ENCODE measurements at places on chromosomes 12 and 14. TPM values are rescaled to one million over a fixed set of nuclear protein-coding genes. Genes with fewer than 3 reads are reported as not detected.
A peak's percentile ranks its signal among the peaks of the same experiment; 100 is the strongest.

KRT79 gene
- total RNA-seq = not detected

GRCh38 chr12:6224550-6224949, 24.4 kb downstream of the CD9 start:
- peaks cover 75% of the 10 kb centered on the region for H3K4me1 ChIP-seq
- H3K36me3 ChIP-seq = peaks cover 6% of the 10 kb centered on the region
- no peaks in the 10 kb centered on the region for H3K27me3 ChIP-seq
- peak; percentile 68 for DNase-seq
- no peak overlapping the region for H3K4me3 ChIP-seq
- peak overlapping the region; percentile 94 for H3K27ac ChIP-seq

LRR1 gene
- total RNA-seq = 4.1 TPM

ARG2 gene
- 2.8 TPM for total RNA-seq

- H3K4me1 ChIP-seq = peaks cover 9% of the 10 kb centered on the region
- DNase-seq = peak; percentile 15
- H3K27ac ChIP-seq = no peak overlapping the region
- H3K27me3 ChIP-seq = no peaks in the 10 kb centered on the region
- H3K36me3 ChIP-seq = no peaks in the 10 kb centered on the region
Observed at GRCh38 chr12:65695113-65695865, 129.0 kb upstream of the HMGA2 start.

EID3 gene
- total RNA-seq = 33.7 TPM

GPRC5A gene
- total RNA-seq = 42.8 TPM

DNA sequence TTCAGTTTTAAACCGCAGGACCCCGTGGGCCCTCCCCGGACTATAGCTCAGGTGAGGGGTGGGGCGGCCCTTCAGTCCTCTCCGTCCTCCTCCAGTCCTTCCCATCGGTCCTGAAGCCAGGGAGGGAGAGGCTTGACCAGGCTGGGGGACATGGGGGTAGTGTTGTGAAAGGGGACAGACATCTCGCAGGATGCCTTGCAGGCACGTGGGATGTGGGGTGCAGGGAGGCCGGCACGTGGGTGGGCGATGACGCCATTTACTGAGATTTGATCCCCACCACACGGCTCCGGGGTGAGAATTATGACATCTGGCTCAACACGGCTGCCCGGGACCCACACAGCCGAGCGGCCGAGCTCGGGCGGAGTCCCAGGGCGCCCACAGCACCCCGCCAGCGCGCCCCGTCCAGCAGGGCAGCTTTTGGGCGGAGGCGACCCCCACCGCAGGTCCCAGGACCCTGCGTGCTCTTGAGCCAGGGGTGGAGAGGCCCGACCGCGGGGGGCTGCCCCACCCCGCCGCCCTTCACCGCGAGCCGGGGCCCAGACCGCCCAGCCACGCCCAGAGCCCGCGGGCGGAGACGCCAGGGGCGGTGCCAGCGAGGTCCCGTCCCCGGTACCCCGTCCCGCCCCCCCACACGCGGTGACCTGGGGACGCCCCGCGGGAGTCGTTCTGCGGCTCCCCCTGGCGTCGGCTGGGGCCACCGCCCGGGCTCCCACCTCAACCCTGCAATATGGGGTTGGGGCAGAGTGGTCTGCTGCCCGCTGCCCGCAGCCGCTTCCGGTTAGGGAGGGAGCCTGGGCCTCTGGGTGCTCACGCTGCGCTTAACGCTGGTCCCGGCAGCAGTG, 3.3 kb upstream of the EXOC3L4 start:
- H3K27me3 ChIP-seq = no peaks in the 10 kb centered on the region
- H3K27ac ChIP-seq = no peak overlapping the region
- H3K4me3 ChIP-seq = peak overlapping the region; percentile 77
- no peak for DNase-seq

AQP6 gene
- not detected for total RNA-seq

- no peaks in the 10 kb centered on the region for H3K27me3 ChIP-seq
- H3K4me1 ChIP-seq = no peaks in the 10 kb centered on the region
- H3K36me3 ChIP-seq = no peaks in the 10 kb centered on the region
- H3K4me3 ChIP-seq = no peak overlapping the region
- H3K27ac ChIP-seq = no peak overlapping the region
Observed at GRCh38 chr14:101501341-101501740, 60.0 kb upstream of the DIO3 start.

GRCh38 chr14:101734246-101734847, 27.2 kb upstream of the PPP2R5C start:
- no peaks in the 10 kb centered on the region for H3K27me3 ChIP-seq
- H3K4me1 ChIP-seq = peaks cover 3% of the 10 kb centered on the region
- H3K27ac ChIP-seq = no peak overlapping the region
- no peaks in the 10 kb centered on the region for H3K36me3 ChIP-seq
- no peak for DNase-seq

DNA sequence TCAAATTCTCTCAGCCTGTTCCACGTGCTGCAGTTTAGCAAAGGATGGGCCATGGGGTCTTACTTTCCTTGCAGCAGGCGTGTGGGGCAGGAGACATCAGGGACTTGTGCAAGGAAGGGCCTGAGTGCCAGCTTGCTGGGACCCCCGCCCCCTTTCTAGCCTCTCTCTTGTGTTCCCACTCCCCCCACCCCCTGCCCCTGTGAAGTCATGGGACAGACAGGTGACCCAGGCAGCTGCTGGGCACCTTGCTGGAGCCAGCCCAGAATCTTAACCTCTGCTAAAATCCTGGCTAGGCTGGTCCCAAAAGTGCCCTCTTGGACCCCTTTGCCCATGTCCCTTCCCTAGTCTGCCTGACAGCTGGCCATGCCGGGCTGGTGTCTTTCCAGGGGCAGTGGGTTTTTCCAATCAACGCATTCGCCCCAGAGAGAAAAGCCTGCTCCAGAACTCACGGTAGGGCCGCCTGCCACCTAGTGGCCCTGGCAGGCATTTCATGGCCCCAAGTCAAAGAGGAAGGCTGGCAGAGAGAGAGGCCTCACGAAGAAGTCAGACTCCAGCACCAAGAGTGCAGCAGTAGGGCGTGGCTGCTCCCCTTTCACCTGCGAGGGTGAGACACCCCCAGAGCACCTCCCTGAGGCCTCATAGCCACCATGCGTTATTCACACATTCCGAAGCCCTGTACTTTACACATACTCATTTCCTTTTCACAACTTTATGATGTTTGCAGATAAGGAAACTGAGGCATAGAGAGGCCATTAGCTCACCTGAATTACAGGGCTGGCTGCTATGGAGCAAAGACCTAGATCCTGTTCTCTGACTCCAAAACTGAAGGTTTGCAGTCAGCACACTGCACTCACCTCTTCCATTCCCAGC, 67.4 kb downstream of the LGMN start:
- no peak for DNase-seq
- no peaks in the 10 kb centered on the region for H3K27me3 ChIP-seq
- H3K4me3 ChIP-seq = peak overlapping the region; percentile 13
- H3K36me3 ChIP-seq = peaks cover 34% of the 10 kb centered on the region

NYNRIN gene
- 9.5 TPM for total RNA-seq

GRCh38 chr12:5248230-5248629, 183.7 kb upstream of the NTF3 start:
- no peak overlapping the region for H3K27ac ChIP-seq
- H3K27me3 ChIP-seq = no peaks in the 10 kb centered on the region
- DNase-seq = no peak
- no peak overlapping the region for H3K4me3 ChIP-seq

DNA sequence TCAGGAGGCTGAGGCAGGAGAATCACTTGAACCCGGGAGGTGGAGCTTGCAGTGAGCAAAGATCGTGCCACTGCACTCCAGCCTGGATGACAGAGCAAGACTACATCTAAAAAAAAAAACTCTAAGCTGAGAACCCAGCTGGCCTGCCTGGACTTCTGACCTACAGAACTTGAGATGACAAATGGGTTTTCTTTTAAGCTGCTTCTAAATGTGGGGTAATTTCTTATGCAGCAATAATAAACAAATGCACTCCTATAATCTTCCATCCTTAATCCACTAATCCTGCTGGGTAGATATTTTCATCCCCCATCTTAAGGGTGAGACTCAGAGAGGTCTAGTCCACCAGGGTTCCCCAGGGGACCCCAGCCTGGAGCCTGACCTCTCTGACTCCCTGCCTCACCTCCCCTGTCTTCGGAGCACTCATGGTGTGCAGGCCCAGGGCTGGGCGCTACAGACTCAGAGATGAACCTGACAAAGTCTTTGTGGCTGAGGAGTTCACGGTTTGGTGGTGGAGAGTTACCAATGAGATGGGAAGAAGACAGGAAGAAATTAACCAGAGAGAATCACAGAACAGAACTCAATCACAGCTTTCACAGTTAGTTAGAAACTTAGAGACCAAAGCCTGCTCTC, 39.7 kb upstream of the BDKRB2 start:
- H3K36me3 ChIP-seq = no peaks in the 10 kb centered on the region
- no peak overlapping the region for H3K4me3 ChIP-seq
- no peak overlapping the region for H3K27ac ChIP-seq
- no peak for DNase-seq
- no peaks in the 10 kb centered on the region for H3K4me1 ChIP-seq

DNA sequence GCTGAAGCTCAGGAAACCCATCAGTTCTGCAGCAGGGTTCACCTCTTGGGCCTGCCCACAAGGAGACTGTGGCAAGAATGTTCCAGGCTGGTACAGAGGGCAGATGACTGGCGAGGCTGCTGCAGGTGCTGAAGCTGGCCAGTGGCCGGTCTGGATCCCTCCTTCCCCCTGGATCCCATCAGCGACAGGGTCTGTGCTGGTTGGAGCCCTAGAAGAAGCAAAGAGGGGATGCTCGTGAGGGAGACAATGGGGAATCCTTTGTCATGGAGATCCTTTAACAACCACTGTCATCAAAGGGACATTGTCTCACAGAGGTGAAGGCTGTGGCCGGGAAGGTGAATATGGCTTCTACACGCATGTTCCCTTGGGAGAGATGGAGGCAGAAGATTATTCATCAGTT, 211.4 kb upstream of the TMEM132C start:
- H3K27ac ChIP-seq = no peak overlapping the region
- no peaks in the 10 kb centered on the region for H3K4me1 ChIP-seq
- H3K27me3 ChIP-seq = no peaks in the 10 kb centered on the region
- no peak overlapping the region for H3K4me3 ChIP-seq
- no peak for DNase-seq
- no peaks in the 10 kb centered on the region for H3K36me3 ChIP-seq

DNA sequence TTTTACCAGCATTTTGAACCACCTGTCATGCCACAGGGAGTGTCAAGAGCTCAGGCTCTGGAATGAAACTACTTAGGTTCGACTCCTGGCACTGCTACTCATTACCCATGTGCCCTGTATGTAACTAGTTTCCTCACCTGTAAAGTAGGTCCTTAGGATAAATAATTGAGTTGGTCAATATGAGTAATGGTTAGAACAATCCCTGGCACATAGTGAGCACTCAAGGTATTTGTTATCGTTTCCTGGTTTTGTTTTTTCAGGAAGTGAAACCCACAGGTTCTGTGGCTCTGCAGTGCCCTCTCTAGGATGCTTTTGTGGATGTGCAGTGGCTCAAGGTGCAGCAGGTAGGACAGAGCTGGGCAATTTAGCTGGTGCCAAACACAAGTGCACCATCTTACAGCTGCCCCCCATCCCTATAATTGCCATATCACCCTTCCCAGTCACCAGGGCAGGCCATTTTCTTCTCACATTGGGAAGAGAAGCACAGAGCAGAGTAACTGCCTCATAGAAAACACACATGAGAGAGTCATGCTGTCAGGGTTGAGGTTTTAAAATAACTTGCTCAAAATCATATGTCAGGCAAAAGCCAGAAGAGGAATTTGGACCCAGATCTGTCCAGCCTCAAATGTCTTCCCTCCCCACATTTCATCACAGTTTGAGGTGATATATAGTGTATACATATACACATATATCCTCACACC, 297.5 kb downstream of the RPAP3 start:
- H3K4me3 ChIP-seq = no peak overlapping the region
- no peak for DNase-seq
- no peaks in the 10 kb centered on the region for H3K36me3 ChIP-seq
- peaks cover 7% of the 10 kb centered on the region for H3K4me1 ChIP-seq
- no peaks in the 10 kb centered on the region for H3K27me3 ChIP-seq

- no peak overlapping the region for H3K4me3 ChIP-seq
- DNase-seq = no peak
- H3K36me3 ChIP-seq = peaks cover 21% of the 10 kb centered on the region
- no peak overlapping the region for H3K27ac ChIP-seq
Observed at GRCh38 chr12:113369391-113369985, 11.1 kb downstream of the PLBD2 start.

GRCh38 chr12:46342562-46343033, 30.0 kb downstream of the SLC38A2 start:
- H3K4me3 ChIP-seq = no peak overlapping the region
- H3K27me3 ChIP-seq = no peaks in the 10 kb centered on the region
- H3K4me1 ChIP-seq = peaks cover 12% of the 10 kb centered on the region
- H3K36me3 ChIP-seq = no peaks in the 10 kb centered on the region

PLEKHG7 gene
- not detected for total RNA-seq

GRCh38 chr14:23579739-23580138, 1.1 kb upstream of the JPH4 start:
- no peaks in the 10 kb centered on the region for H3K36me3 ChIP-seq
- H3K27ac ChIP-seq = no peak overlapping the region
- H3K4me1 ChIP-seq = peaks cover 14% of the 10 kb centered on the region
- no peak overlapping the region for H3K4me3 ChIP-seq
- DNase-seq = no peak
- peaks cover 16% of the 10 kb centered on the region for H3K27me3 ChIP-seq

RAPGEF3 gene
- total RNA-seq = 77.4 TPM

- DNase-seq = no peak
- no peaks in the 10 kb centered on the region for H3K4me1 ChIP-seq
- H3K4me3 ChIP-seq = no peak overlapping the region
- no peaks in the 10 kb centered on the region for H3K36me3 ChIP-seq
- H3K27ac ChIP-seq = no peak overlapping the region
Observed at GRCh38 chr12:74897425-74898211, 312.0 kb downstream of the KCNC2 start.

- DNase-seq = no peak
- no peaks in the 10 kb centered on the region for H3K36me3 ChIP-seq
- no peak overlapping the region for H3K4me3 ChIP-seq
- no peaks in the 10 kb centered on the region for H3K4me1 ChIP-seq
- no peak overlapping the region for H3K27ac ChIP-seq
- no peaks in the 10 kb centered on the region for H3K27me3 ChIP-seq
Observed at GRCh38 chr12:119843100-119843499, 34.0 kb downstream of the CIT start.

HVCN1 gene
- total RNA-seq = 14.5 TPM

DNA sequence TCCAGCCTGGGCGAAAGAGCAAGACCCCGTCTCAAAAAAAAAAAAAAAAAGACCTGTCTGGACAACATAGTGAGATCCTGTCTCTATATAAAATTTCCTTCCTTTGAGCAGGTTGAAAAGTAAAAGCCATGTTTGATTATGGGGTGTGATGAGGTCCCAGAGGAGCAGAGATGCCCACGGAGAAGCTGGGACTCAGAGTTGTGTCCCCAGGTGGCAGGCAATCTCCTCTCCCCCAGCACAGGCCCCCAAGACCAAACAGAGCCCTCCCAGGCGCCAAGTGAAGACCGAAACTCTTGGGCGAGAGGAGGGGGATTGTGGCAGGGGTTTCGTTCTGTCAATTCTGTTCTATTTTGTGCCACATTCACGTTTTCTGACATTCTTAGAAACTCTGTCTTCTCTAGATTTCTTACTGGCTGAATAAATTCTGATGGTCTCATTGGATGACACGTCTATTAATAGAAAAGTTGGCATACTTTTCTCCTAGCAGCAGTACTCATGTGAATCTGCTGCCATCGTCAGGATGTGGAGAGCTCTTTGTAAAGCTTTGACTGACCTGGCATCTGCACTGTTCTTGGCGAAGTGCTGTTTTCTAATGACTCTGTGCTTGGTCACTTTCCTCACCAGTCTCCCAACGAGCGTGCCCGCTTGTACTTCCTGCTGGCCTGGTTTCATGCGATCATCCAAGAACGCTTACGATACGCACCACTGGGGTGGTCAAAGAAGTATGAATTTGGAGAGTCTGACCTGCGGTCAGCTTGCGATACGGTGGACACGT, 43.4 kb downstream of the HSP90AA1 start:
- DNase-seq = no peak
- H3K4me1 ChIP-seq = no peaks in the 10 kb centered on the region
- no peak overlapping the region for H3K4me3 ChIP-seq

Measured in thoracic aorta (tissue), 2 donors.